Stimulated activated CD4-positive, alpha-beta T cell treated with anti-CD3 and anti-CD28 coated beads, Interleukin-15, amount 100 ng/mL, for 1 hour (primary cell): ENCODE measurements at places on chromosomes 16 and 17.
A peak's percentile ranks its signal among the peaks of the same experiment; 100 is the strongest.

DNA sequence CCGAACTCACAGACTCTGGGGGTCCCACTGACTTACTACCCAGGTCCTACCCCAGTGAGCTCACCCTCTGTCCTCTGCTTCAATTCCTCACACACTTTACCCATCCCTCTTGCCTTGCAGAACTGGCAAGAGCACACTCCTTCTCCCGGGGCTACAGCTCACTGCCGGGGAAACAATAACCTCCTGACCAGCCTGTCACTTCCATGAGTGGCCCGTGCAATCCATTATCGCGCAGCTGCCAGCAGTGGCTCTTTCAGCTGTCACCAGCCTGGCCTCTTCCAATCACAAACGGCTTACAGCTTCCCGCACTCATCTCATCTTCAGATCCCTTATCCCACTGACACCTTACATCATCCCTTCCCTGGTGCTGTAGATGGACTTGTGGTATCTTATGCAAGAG lies 79.5 kb downstream of the CPPED1 start:
- no peak for DNase-seq

DNA sequence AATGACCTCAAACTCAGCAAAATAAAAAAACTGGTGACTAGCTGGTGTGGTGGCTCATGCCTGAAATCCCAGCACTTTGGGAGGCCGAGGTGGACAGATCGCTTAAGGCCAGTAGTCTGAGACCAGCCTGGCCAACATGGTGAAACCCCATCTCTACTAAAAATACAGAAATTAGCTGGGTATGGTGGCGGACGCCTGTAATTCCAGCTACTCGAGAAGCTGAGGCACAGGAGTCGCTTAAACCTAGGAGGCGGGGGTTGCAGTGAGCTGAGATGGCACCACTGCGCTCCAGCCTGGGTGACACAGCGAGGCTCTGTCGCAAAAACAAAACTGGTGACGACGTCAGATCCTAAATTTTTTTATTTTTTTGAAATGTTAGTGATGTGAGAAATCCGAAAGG lies 82.6 kb upstream of the TOB1 start:
- DNase-seq = no peak

GRCh38 chr16:49809561-49809960 lies 46.4 kb downstream of the ZNF423 start:
- no peak for DNase-seq

GRCh38 chr17:17710728-17711541 lies 29.7 kb downstream of the RAI1 start:
- no peak for DNase-seq

GRCh38 chr17:66337268-66337667 lies 34.9 kb downstream of the PRKCA start:
- no peak for DNase-seq

- DNase-seq = no peak
These were observed 8.3 kb upstream of the ST6GALNAC2 start for GRCh38 chr17:76593959-76594358.

GRCh38 chr16:48123104-48123788 lies 32.5 kb downstream of the ABCC12 start:
- peak; percentile 17 for DNase-seq

DNA sequence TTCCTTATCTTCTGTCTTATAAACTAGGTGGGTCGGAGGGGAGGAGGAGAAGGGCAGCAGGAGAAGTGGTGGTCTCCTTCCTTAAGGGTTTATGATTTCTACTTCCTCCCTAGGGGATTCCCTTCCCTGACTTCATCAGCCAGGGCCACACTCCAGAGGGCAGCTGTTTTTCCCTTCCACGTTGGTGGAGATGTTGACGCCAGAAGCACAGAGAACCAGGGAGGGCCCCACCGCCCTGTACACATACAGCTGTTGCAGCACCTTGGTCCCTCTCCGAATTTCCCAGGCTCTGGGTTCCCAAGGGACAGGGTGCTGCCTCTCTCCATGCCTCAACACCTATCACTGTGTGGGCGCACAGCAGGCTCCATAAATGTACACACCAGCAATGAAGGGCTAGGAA lies 5.6 kb upstream of the SLC6A4 start:
- DNase-seq = no peak

GRCh38 chr16:3949287-3949686 lies 68.8 kb upstream of the CREBBP start:
- DNase-seq = no peak

DNA sequence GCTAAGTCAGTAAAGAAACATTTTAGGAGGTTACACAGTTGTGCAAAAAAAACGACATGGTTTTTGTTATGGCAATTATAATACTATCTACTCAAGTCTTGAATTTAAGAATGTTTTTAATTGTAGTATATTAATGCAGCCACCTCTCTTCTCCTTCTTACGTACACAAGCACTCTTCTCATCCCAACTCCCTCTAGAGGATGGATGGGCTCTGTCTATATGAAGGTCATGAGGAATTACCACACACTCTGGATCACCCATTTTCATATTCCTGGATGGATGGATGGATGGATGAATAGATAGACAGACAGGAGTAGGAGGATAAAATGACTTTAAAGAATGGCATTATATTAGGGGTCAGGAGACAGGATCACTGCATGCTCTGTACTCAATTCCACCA lies 120.0 kb downstream of the PHKB start:
- DNase-seq = no peak

DNA sequence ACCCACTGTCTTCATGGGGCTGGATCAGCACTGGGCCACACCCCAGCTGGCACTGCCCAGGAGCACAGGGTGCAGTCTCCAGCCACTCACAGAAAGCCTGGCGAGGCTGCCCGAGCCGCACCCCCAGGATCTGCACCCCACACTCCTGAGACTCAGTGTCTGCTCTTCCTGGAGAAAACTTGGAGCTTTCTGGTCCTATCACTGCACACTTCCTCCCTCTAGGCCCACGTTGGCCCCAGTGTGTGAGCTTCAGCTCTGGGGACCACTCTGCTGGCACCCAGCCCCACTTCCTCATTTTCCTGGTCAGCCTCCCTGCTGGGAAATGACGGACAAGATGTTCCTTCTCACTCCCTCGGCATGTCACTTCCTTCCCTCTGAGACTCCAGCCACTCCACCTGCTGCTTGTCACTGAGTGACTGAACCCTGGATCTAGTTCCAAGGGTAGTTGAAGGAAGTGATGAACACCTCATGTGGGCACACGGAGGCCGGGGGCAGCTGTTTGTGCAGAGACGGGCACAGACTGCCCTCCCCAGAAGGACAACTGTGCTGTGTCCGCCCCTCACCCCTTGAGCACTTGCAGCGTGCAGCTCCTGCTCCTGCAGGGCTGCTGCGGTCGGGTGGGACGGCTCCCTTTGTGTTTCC lies 29.0 kb downstream of the ZC3H18 start:
- DNase-seq = no peak

GRCh38 chr16:49952386-49952785 lies 72.6 kb upstream of the CNEP1R1 start:
- DNase-seq = no peak

- DNase-seq = no peak
These were observed 242.9 kb downstream of the CDH11 start for GRCh38 chr16:64878940-64879339.

DNA sequence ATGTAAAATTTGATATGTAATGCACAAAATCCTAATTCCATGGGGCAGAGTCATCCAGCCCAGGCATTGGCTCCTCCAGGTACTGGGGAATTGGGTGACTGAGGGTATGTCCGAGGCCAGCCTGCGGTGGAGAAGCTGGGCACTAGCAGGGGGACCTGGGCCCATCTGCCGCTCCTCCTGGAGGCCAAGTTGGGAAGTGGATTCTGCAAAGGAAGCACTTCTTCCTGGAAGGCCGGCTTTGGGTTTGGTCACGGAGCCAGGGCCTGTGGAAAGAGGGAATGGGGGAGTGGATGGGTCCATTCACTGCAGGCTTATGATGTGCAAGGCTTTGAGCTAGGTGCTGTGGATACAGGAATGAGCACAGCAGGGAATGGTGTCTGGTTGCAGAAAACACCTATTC lies 85.8 kb downstream of the GNAO1 start:
- DNase-seq = no peak

DNA sequence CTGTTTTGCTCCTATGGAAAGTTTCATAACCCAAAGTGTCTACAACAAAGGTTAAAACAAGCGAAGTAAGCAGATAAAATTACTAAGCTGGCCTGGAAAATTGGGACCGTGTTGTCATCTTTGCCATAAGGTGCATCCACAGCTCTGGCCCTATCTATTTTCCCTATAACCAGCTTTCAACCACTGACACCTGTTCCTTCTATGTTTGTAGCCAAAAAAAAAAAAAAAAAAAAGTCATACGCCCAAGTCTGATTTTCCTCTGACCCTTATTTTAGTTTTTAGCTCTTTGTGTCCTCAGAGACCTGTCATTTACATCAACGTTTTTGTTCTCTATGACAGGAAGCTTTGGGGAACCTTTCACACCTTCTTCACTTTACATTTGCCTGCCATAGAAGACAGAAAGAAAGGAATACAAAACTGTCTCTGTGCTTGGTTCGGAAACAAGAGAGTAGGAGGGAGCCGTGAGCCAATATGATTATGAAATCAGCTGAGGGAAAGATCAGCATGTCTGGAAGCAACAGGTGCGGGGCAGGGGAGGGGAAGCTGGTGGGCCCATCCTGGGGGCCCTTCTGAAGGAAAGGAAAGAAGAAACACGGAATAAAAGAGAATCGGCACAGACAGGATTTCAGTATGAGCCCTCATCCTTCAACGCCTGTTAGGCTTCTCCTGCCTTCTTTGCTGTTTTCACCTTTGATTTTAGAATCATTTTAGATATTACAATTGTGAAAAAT lies 8.5 kb downstream of the HS3ST3A1 start:
- no peak for DNase-seq

GRCh38 chr17:37745801-37746426 lies 1.1 kb upstream of the HNF1B start:
- DNase-seq = no peak

GRCh38 chr16:75251280-75252048 lies at the start of gene BCAR1:
TSS of gene BCAR1 (minus strand) at chr16:75251624. CDS start at chr16:75251482, 142 bp downstream.
- no peak for DNase-seq

DNA sequence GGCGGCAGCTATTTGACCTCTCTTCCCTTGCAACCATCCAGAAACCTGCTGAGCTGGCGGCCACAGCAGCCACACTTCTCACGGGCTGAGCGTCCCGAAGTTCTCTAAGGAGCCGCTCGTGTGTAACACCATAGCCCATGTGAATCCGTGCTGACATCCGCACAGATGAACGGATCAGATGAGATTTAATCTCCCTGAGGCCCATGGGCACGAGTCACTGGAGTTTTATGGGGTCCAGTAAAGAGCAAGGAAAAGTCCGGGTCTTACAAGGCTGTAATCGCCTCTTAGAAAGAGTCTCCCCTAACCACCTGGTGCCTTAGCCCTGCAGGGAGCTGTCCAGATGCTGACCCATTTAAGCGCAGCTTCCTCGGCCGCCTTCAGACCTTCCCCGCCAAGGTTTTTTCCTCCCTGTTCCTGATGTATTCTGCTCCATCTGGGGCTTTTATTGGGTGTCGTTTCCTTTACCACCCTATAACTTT lies 5.5 kb upstream of the CACNG5 start:
- no peak for DNase-seq

- DNase-seq = no peak
These were observed 482 bp upstream of the SSH2 start for GRCh38 chr17:29930409-29931010.

DNA sequence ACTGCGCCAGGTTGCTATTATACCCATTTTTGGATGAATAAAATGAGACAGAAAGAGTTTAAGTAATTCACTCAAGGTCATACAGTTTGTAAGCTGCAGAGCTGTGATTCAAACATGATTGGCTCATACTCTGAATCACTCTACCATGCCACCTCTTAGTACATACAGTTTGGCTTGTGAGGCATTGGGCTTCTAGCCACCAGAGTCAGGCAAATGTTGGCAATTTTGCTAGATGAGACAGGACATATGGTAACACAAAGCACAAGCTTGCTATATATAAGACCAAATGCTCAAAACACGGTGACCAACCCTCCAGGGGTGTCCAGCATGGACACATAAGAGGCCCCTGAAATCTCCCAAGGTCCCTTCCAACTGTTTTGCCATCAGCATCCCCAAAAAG lies 236.0 kb upstream of the IRX5 start:
- no peak for DNase-seq

DNA sequence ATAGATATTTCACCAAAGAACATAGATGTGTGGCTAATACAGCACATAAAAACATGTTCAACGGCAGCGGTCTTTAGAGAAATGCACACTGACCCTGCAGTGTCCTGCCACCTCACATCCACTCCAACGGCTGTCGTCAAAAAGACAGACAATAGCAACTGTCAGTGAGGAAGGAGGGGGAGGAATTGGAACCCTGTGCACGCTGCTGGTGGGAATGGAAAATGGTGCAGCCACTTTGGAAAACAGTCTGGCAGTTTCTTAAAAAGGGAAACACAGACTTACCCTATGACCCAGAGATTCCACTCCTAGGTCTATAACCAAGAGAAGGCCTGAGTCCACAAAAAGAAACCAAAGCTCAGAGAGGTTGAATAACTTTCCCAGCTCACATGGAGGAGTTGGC lies 7.7 kb downstream of the CEP295NL start:
- DNase-seq = no peak

- DNase-seq = no peak
These were observed 33.8 kb upstream of the PHLPP2 start for GRCh38 chr16:71758293-71758760.

DNA sequence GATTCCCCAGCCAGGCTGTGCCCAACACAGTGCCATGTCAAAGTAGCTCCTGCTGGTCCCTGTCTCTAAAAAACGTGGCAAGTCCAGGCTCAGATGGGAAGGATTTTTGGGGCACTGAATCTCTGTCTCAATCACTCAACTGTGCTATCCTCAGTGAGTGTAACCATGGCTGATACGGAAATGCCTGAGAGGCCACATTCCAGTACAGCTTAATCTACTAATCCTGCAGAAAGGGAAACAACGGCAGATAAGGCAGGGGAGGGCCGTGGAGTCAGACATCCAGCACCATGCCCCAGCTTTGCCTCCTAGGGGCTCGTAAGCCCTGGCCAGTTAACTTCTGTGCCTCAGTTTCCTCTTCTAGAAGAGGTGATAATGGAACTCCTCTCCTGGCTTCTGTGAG lies 251.7 kb downstream of the CPPED1 start:
- no peak for DNase-seq

- DNase-seq = no peak
These were observed 6.3 kb downstream of the HAGH start for GRCh38 chr16:1820096-1820945.

DNA sequence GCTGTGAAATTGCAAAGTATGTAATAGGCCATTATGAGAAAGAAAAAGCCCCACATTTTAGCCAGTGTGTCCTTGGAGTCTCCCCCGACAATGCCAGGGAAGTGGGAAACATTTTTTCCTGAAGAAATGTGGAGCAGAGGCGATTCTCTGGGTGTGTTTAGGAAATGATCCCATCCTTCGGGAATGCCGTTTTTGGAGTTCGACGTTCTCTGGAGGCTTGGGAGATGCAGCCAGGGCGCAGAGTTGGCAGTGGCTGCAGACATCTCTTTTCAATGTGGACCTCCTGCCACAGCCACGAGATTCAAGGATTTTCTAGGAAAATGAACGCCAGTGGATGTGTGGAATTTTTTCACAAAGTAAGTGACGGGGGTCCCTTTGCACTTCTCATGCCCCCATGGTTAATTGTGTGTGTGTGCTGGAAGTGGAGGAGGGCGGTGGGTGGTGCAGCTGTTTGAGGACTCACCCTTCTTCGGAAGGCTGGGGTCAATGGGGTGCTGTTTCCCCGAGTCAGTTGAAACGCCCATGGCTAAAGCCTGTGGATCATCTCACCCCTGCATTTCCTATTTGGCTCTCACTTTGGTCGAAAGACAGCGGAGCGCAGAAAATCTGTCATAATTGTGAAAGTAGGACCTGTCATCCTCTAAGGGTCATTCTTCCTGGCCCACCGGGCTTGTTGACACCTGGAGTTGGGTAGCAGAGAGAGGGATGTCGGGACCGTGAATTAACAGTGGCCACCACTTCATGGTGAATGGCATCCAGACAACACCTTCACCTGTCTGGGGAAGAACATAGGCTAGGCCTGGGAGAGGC lies 73.2 kb downstream of the CMIP start:
- no peak for DNase-seq
